Stimulated activated CD4-positive, alpha-beta T cell treated with anti-CD3 and anti-CD28 coated beads, Interleukin-4, amount 100 ng/mL, for 48 hours (primary cell): ENCODE measurements at places on chromosomes 4 and X.

DNA sequence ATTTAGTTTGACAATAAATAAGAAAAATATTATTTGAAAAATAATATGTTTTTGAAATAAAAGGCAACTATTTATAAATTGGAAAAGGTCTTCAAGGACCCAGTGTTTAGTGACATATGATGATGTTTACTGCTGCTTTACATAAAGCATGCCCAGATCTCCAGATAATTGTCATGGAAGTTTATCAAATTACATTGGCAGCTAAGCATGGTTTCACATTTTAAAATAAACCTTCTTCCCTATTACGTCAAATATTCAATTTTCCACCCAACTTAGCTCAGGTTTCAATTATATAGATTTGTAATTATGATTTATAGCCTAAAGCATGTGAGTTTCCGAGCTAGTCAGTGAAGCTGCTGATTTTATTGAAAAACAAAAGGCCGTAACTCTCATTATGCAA is 417.2 kb downstream of the CFAP47 start:
- DNase-seq = no peak

DNA sequence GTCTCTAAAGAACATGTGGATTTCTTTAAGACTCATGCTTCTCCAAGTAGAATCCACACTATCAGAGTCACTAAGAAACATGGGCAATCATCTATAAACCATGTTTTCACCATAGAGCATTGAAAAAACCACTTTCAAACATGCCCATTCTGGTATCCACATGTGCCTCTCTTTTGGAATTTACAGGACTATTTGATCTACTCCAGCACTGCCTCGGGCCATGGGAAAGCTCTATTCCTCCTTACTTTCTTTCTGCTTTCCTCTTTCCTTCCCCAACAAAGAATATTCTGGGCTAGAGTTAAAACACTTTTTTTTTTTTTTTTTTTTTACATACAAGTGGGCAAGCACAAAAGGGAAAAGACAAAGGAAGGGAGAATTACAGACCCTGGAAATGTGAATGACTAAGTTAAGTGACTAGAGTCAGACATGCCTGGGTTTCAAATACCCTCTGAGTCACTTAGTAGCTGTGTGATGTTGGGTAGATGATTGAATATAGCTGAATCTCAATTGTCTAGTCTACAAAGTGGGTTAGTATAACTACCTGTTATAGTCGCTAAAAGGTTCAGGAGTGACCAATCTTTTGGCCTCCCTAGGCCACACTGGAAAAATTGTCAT is 847.7 kb upstream of the INTU start:
- no peak for DNase-seq

DNA sequence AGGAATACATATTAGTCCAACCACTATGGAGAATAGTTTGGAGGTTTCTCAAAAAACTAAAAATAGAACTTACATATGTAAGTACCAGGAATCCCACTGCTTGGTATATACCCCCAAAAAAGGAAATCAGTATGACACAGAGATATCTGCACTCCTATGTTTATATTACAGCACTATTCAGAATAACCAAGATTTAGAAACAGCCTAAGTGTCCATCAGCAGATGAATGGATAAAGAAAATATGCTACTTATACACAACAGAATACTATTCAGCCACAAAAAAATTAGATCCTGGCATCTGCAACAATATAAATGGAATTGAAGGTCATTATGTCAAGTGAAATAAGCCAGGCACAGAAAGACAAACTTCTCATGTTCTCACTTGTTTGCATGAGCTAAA is 27.5 kb upstream of the ABCG2 start:
- no peak for DNase-seq

DNA sequence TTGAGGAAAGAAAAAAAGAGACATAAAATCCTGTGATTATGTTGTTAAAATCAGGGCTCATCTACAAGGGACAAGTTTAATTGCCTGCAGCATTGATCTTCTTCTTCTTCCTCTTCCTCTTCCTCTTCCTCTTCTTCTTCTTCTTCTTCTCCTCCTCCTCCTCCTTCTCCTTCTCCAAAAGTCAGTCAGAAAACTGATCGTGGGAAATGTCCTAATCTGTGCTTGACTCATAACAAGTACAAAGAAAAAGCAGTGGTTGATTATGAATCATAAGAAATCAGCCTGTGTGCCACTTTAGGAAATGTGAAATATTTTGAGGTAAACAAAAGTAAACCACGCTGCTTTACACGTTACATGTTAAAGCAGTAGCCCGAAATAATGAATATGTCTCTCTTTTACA is 2.7 kb upstream of the ATP10D start:
- DNase-seq = no peak

GRCh38 chr4:118270492-118270891 is 82.3 kb downstream of the PRSS12 start:
- no peak for DNase-seq

GRCh38 chrX:5991393-5991792 is 237.3 kb downstream of the NLGN4X start:
- DNase-seq = no peak

GRCh38 chr4:189355590-189355989 is 585.1 kb upstream of the FRG1 start:
- DNase-seq = no peak

GRCh38 chrX:1108501-1109445 is 103.7 kb downstream of the CRLF2 start:
- no peak for DNase-seq

DNA sequence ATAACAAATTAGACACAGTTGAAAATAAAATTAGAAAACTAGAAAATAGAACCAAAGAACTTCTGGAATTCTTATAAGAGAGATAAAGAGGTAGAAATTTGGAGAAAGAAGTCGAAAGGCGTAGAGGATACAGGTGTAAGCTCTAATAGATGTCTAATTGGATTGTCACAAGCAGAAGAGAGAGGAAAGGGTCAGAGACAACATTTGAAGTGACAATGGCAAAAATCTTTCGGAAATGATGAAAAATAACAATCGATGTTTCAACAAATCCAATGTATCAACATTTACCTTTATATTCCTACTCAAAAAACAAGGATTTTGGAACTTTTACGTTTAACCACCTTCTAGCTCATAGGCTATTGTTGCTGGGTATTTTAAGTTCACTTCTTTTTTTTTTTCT is 3.8 kb downstream of the CXCL8 start:
- no peak for DNase-seq

DNA sequence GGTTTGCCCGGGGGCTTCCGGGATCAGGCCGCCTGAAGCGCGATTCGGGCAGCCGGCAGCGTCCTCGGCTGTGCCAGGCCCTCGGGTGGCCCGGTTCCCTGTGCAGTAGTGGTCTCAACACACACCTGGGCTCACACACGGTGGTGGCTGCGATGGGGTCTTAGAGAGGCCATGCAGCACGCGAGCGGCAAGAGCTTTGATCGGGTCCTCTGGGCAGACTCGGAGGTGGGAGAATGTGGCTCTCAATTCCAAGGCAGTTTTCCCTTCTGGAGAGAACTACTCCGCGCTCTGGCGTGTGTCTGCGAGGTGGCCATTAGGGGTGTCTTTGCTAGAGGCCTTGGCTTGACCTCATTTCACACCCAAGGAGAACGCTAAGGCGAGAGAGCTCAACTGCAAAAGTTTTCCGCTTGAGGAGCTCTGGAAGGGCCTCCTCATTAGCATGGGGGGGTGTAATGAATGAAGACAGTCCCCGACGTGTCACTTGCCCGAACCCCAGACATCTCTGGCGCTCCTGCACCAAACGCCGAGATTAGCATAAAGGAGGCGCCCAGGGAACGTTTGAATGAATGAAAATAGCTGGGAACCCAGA is 771 bp upstream of the RBPJ start:
- DNase-seq = no peak

- DNase-seq = no peak
Observed at GRCh38 chr4:1684506-1685234, 557 bp upstream of the FAM53A start.

GRCh38 chrX:17413228-17413627 is 38.2 kb downstream of the NHS start:
- no peak for DNase-seq

DNA sequence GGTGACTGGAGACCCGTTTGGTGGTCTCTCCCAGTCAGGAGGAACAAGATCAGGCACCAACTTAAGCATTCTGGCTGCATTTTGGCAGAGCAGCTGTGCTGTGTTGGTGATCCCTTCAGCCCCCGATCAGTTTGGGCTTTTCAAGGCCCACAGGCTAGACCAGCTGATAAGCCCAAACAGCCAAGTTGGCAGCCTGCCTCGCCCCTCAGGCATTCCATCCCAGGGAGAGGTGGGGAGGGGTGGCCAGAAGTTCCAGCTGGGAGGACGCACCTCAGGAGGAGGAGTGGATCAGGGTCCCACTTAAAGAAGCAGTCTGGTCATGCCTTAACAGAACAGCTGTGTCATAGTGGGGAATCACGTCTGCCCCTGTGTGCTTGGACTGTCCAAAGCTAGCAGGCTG is 105.8 kb downstream of the CHIC1 start:
- DNase-seq = no peak

GRCh38 chr4:96009427-96010119 is 169.7 kb downstream of the PDHA2 start:
- no peak for DNase-seq

DNA sequence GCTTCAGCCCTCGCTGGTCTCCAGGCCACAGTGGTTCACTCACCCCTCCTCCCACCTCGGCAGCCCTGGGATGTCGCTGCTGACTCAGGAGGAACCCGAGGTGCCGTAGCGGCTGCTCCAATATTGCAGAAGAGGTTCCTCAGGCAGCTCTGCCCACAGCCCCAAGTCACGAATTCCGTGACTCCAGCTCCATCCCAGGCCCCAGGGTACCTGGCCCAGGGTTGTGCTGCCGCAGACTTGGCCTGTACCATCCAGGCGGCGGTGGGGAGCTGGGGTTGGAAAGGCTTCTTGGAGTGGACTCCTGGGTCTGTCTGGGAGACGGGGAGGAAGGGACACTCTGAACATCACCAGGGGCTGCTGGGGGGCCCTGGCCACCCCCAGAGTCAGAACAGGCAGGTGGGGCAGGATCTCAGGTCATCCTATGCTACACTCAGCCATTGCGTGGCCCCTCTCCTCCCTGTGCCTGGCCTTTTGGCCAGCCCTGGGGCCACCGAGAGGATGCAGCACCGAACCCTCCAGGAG is 728 bp upstream of the HGFAC start:
- no peak for DNase-seq

- DNase-seq = no peak
Observed at GRCh38 chrX:41732260-41732659, 8.3 kb downstream of the GPR82 start.

DNA sequence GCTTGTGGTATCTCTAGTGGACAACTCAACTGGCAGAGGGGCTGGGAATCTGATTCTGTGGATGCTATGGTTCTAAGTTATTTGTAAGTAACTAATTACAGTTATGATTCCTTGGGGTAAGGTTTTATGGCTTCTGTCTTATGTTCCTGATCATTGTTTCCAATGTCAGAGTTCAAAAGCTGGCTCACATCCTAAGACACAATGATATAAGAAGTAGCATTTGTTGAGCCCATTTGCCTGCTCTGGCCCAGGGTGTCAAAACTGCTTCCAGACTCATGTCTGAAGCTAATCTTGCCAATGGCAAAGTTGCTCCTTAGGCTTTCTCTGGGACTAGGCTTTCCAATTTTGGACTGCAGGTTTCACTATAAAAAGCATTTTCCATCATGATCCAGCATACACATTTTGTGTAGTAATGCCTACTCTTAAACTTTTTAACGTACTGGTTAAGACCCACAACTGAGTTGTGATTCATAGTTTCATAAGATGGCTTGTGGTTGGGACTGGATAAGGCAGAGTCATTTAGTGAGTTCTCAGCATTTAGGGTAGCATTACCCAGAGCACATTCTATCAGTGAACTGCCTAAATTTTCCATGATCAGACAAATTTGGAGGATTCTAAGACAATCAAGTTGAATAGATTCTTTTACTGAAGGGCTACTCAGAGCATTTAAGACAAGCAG is 50.0 kb downstream of the CCNI start:
- no peak for DNase-seq

GRCh38 chr4:7173841-7174449 is 18.4 kb upstream of the SORCS2 start:
- no peak for DNase-seq

- DNase-seq = no peak
Observed at GRCh38 chrX:45422216-45422925, 221.7 kb upstream of the DIPK2B start.

DNA sequence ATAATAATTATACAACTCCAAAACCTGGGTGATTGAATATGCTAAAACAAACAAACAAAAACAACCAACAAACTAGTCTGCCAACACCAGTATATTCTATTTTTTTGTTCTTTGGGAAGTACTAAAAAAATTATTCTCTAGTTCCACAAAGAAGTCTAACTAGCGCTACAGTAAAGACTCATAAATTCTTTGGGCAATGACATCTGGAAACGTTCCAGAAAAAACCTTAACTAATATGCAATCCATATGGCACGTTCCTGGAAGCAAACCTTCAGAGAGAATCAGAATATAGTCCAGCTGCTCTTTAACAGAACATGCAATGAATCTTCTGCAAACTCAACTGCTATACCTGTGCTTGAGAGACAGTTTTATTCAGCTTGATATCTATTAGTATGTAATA is 500.1 kb downstream of the TRAM1L1 start:
- DNase-seq = no peak

DNA sequence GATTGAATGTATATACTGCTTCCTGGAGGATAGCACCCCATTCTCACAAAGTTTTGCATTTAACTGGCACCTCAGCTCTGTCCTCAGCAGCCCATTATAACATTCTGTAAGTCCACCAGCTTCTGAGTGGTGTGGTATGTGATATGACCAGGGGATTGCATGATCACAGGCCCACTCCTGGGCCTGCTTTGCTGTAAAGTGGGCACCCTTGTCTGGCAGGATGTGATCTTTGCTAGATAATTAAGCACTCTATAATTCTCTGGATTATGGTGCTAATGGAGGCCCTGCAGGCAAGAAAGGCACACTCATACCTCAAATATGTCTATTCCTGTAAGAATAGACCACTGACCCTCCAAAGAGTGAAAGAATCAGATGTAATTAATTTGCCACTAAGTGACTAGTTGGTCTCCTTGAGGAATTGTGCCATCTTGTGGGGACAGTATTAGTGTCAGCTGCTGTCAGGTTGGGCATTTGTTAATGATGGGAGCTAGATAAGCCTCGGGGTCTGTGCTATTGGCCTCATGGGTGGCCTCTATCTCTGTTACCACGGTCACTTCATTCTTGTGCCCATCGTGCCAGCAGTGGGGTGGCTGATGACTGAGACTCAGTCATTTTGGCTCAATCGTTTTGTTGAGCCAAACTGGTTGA is 2.2 kb upstream of the CFI start:
- DNase-seq = no peak

- no peak for DNase-seq
Observed at GRCh38 chr4:125198916-125199315, 115.8 kb upstream of the FAT4 start.

DNA sequence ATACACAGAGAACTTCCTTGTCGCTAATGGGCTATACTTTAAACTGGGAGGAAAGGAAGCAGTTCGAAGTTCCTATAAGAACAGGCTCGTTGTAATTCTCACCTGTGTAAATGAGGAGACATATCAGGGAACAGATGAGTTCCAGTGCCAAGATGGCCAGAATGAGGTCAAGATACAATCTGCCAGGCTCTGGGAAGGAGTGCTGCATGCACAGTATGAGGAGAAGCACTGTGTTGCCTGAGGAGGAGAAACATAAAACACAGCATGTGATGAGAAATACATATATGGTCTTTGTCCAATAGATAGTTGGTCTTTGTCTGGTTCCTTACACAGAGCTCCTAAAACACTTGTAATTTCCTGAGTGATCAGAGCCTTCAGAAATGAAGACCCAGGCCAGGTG is 24.3 kb downstream of the TMEM192 start:
- DNase-seq = no peak

- DNase-seq = no peak
Observed at GRCh38 chr4:56655209-56655626, 25.9 kb downstream of the HOPX start.
